ENCODE measurements at places on chromosomes 3 and 15.

GRCh38 chr3:134352031-134352671 is 22.1 kb downstream of the AMOTL2 start:
- DNase-seq, result no peak

DNA sequence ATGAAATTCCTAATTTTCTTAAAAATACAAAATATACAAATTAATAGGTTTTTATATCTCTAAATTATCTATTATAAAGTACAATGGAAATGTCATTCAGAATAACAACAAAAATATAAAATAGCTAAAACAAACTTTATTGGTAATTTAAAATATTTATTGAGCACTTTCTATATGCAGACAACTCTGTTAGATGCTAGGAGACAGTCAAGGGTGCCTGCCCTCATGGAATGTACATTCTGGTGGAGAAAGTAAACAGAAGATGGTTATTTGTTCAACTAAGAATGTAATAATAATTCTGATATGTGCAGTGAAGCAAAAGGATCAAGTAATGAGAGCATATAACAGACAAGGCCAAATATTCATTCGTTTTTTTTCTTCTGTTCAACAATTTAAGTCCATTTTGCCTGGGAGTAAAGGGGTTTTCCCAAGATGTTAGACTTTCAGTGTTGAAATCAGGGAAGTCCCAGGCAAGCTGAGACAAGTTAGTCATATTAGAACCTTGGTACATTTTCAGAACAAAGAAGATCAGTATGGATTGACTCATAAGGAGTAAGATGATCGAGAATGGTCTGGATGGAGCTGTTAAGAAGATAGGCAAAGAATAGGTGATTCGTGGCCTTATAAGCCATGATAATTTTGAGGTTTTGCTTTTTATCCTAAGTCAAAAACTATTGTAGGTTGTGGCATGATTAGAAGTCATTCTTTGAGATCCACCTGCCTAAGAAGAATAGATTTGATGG is 150.2 kb upstream of the MLF1 start:
- DNase-seq, result no peak

GRCh38 chr15:51825698-51826097 is 3.8 kb upstream of the TMOD3 start:
- DNase-seq, result no peak

DNA sequence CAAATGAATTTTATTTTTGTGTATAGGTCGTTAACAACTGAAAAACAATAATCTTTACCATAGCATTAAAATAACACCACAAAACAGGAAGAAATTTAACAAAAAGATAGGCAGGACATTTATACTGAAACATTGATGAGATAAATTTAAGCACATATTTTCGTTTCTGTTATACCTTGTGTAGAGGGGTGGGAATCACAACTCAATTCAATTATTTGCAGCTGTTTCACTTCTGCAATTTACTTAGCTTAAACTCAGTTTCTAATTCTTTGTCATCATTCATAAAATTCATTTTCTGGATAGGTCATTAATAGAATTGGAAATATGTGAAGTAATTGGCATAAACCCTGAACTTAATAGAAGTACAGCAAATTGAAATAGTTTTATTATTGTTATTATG is 42.3 kb downstream of the TP63 start:
- DNase-seq, result no peak

- DNase-seq, result no peak
These were observed at the start of gene MINAR1 for GRCh38 chr15:79431636-79432344. Gene MINAR1 (plus strand): TSS chr15:79432336. CDS start chr15:79456148, 23,812 bp downstream.

DNA sequence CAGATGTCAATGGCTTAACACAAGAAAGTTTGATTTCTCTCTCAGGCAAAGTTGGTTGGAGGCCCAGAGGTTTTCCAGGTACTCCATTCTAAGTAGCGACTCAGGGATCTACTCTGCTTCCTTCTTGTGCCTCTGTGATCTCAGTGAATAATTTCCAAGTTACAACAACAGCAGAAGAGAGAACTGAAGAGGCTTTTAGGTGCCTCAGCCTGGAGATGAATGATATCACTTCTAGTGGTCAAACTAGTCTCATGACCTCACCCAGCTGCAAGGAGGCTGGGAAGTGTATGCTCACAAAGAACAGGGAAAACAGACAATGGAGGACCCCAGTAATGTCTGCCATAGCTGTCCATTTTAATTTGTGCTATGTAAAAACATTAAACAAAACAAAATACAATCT is 4.6 kb upstream of the PRICKLE2 start:
- no peak for DNase-seq

GRCh38 chr15:55916666-55917409 is 76.6 kb downstream of the NEDD4 start:
- no peak for DNase-seq

GRCh38 chr3:127676921-127677351 is 4.2 kb downstream of the ABTB1 start:
- no peak for DNase-seq
